Melanocyte of skin (primary cell): ENCODE measurements at places on chromosomes 13 and 19. TPM values are rescaled to one million over a fixed set of nuclear protein-coding genes. Genes with fewer than 3 reads are reported as not detected.

The RFPL4AL1 gene
- total RNA-seq: not detected in 2 replicates

The PLPP2 gene
- total RNA-seq: 4.3 and 4.7 TPM in 2 replicates

The ADPRHL1 gene
- 0.15 and 0.33 TPM in 2 replicates for total RNA-seq

The VN1R4 gene
- not detected in 2 replicates for total RNA-seq

The LRRC25 gene
- not detected in 2 replicates for total RNA-seq

The PCDH17 gene
- 0.15 TPM in 1 of 2 replicates, not detected in the other for total RNA-seq

The KLK10 gene
- total RNA-seq: 0.69 TPM in 1 of 2 replicates, not detected in the other

The CKAP2 gene
- 30.6 and 32.3 TPM in 2 replicates for total RNA-seq

The ZNF497 gene
- total RNA-seq: 1.0 and 1.5 TPM in 2 replicates

The SPART gene
- 89.8 and 91.5 TPM in 2 replicates for total RNA-seq

The C19orf33 gene
- not detected in 2 replicates for total RNA-seq

The PRKCG gene
- total RNA-seq: not detected in 2 replicates

The PRR22 gene
- total RNA-seq: 0.33 and 0.93 TPM in 2 replicates

The SIGLEC8 gene
- total RNA-seq: not detected in 2 replicates

The MTUS2 gene
- under 0.01 TPM in 1 of 2 replicates, not detected in the other for total RNA-seq

The ZNF577 gene
- total RNA-seq: 3.0 and 4.3 TPM in 2 replicates
